ENCODE measurements at places on chromosomes 2 and 18. TPM values are rescaled to one million over a fixed set of nuclear protein-coding genes. Genes with fewer than 3 reads are reported as not detected.

GRCh38 chr2:127564429-127565260 lies 29.2 kb downstream of the MYO7B start:
- no peak for DNase-seq

HOXD11 gene
- not detected for polyA plus RNA-seq

DNA sequence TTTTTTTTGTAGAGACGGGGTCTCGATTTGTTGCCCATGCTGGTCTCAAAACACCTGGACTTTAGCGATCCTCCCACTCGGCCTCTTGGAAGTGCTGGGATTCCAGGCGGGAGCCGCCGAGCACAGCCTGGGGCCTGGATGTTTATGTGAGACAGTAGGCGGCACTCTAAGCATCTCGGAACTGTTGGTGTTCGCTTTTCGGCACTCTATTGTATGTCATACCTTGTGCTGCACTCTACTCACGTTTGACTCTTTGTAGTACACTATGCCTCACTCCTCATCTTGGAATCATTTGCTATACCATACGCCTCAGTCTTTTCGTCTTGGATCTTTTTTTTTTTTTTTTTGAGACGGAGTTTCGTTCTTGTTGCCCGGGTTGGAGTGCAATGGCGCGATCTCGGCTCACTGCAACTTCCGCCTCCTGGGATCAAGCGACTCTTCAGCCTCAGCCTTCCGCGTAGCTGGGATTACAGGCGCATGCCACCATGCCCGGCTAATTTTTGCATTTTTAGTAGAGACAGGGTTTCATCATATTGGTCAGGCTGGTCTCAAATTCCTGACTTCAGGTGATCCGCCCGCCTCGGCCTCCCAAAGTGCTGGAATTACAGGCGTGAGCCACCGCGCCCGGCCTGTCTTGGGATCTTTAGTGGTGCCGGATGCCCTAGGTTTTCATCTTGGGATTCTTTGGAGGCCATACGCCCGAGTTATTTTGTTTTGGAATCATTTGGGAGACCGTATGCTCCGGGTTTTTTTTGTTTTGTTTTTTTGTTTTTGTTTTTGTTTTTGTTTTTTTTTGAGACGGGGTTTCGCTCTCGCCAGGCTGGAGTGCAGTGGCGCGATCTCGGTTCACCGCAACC lies 24.2 kb upstream of the ZDBF2 start:
- no peak for DNase-seq

GRCh38 chr2:85949280-85949679 lies 60.5 kb upstream of the ST3GAL5 start:
- no peak for DNase-seq

DNA sequence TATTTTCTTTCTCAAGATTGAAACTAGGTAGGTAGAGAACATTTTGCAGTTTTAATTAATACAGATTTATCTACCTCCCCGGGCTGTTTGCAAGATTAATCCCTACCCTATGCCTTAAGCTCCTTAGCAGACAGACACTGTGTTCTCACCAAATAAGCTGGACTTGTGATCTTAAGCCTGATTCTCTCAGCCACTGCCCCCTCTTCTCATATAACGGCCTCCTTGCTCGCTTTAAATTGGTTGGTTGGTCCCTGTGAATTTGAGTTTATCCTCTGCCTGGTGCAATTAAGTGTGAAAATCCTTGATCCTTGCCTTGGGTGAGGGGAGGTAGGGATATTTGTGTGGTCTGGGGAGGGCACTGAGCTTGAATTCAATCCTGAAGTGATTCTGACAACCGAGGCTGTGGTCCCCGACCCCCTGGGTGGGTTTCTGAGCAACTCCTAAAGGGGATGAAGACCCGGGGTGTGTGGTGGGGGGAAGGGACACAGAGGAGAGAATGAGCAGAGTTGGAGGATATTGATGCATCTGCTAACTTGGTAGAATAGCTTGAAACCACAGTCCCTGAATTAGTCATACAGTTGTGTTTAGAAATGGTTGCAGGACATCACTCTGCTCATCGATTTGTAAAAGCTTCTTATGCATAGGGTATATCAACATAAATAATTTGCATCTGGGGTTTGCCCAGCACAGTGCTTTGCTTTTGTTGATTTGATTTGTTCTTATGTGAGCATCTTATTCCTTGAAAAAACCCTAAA lies 36.9 kb upstream of the NCKAP5 start:
- DNase-seq: no peak
